Activated T-helper 2 cell treated with anti-CD3 and anti-CD28 coated beads, Interferon-gamma antibody, Interleukin-2, Interleukin-4, amounts not matched to agents 10 μg/mL and 5 μg/mL and 100 μg/mL, durations not matched to agents 14 hours and 24 hours and 36 hours (primary cell): ENCODE measurements at places on chromosomes 2 and 18.

DNA sequence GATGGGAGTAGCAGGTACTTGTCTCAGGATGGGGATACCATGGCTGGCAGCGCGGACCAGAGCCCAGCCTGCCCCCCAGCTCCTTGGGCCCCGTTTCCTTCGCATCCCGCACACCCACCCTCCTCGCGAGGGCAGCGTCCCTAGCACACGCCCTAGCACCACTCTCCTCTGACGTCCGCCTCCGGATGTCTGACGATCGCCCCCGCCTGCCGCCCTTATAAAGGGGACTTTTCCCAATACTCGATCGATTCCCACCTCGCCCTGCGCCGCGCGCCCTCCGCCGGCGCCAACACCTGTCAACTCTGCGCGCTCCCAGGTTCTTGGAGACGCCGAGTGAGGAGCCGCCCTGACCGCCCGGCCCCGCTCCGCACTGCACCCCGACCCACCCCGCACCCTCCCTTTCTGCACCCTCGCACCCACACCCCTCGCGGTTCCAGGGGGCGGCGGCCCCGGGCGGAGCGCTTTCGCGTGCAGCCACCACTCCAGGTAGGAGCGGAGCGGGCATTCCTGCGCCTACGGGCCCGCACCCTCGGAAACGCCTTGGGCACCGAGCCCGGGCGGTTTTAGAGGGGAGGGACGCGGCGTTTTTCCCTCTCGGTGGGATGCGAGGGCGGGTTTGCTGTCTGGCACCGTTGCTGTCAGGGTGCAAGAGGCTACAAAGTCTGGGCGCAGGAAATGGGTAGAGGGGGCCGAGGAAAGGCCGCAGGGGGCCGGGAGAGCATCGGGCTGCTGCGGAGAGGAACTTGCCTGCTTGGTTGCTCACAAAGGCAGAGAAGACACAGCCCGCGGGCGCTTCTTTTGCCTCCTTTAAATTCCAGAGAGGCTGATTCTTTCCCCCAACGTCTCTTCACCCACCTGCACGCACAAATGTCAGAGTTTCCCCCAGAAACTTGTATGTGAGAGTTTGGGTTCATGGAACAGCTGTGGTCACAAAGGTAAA is at the start of gene SLC5A7:
SLC5A7 (plus strand) TSS at position 247 of the 940 bp plus-strand sequence. CDS start 1,632 bp downstream, outside the sequence.
- no peaks in the 10 kb centered on the region for H3K4me1 ChIP-seq
- H3K27ac ChIP-seq = no peak within 1 kb of the TSS
- H3K36me3 ChIP-seq = no peaks in the 10 kb centered on the region
- H3K27me3 ChIP-seq = peaks cover 16% of the 10 kb centered on the region
- DNase-seq = no peak

- no peaks in the 10 kb centered on the region for H3K4me1 ChIP-seq
- no peak overlapping the region for H3K27ac ChIP-seq
- DNase-seq = no peak
- H3K27me3 ChIP-seq = no peaks in the 10 kb centered on the region
These were observed 540.6 kb downstream of the RIT2 start for GRCh38 chr18:42574871-42575270.

GRCh38 chr2:70861777-70862625 is 26.4 kb upstream of the CD207 start:
- H3K4me3 ChIP-seq = no peak overlapping the region
- peaks cover 53% of the 10 kb centered on the region for H3K27me3 ChIP-seq
- H3K4me1 ChIP-seq = peaks cover 4% of the 10 kb centered on the region
- DNase-seq = peak; percentile 52

DNA sequence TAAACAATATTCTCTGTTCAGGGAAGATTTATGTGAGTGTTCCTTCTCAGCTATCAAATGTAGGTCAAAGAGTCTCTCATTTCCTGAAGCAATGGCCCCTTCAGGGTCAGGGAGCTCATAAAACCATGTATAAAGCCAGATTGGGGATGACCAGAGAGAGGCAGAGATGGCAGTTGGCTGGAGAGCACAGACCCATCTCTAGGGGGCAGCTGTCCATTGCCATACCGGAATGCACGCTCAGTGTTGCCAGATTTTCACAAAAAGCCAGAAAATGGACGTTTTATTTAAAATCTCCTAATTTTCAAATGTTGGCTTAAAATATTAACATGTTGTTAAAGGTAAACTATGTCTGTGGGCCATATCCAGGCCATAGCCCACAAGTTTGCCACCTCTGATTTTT is 1920.7 kb upstream of the CELF4 start:
- no peak overlapping the region for H3K27ac ChIP-seq
- H3K4me3 ChIP-seq = no peak overlapping the region
- no peak for DNase-seq
- H3K27me3 ChIP-seq = no peaks in the 10 kb centered on the region

DNA sequence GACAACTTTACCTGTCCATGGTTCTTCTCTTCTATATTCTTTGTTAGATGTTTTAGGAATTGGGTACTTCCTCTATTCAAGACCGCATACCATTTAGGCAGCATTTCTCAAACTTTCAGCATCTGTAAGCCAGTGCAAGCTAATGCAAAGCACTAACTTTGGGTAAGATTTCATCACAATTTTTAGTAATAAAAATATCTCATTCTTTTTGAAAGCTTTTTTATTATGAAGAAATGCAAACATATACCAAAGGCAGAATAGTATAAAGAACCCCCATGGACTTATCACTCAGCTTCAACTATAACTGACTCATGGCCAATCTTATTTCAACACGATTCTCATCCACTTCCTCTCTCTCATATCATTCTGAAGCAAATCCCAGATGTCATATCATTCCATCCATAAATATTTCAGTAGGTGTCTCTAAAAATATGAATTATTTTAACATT is 32.9 kb downstream of the INO80C start:
- H3K27me3 ChIP-seq = no peaks in the 10 kb centered on the region
- no peak overlapping the region for H3K4me3 ChIP-seq
- DNase-seq = no peak
- H3K36me3 ChIP-seq = peaks cover 3% of the 10 kb centered on the region

- no peaks in the 10 kb centered on the region for H3K36me3 ChIP-seq
- no peaks in the 10 kb centered on the region for H3K4me1 ChIP-seq
- no peak overlapping the region for H3K4me3 ChIP-seq
- H3K27me3 ChIP-seq = no peaks in the 10 kb centered on the region
These were observed 228.7 kb downstream of the PIK3C3 start for GRCh38 chr18:42183746-42184145.

GRCh38 chr2:28833740-28834470 is 23.3 kb downstream of the SPDYA start:
- H3K27me3 ChIP-seq = peaks cover 1% of the 10 kb centered on the region
- H3K36me3 ChIP-seq = no peaks in the 10 kb centered on the region
- DNase-seq = no peak
- no peak overlapping the region for H3K4me3 ChIP-seq
- H3K27ac ChIP-seq = no peak overlapping the region

- no peaks in the 10 kb centered on the region for H3K36me3 ChIP-seq
- DNase-seq = no peak
- no peak overlapping the region for H3K27ac ChIP-seq
- H3K27me3 ChIP-seq = no peaks in the 10 kb centered on the region
- H3K4me1 ChIP-seq = no peaks in the 10 kb centered on the region
- no peak overlapping the region for H3K4me3 ChIP-seq
These were observed 93.8 kb upstream of the SLC8A1 start for GRCh38 chr2:40545645-40546044.

GRCh38 chr2:100820523-100821254 is 750 bp downstream of the NPAS2 start:
- DNase-seq = no peak
- H3K4me3 ChIP-seq = peak overlapping the region; percentile 74
- no peak overlapping the region for H3K27ac ChIP-seq
- H3K4me1 ChIP-seq = peaks cover 9% of the 10 kb centered on the region
- peaks cover 48% of the 10 kb centered on the region for H3K27me3 ChIP-seq

DNA sequence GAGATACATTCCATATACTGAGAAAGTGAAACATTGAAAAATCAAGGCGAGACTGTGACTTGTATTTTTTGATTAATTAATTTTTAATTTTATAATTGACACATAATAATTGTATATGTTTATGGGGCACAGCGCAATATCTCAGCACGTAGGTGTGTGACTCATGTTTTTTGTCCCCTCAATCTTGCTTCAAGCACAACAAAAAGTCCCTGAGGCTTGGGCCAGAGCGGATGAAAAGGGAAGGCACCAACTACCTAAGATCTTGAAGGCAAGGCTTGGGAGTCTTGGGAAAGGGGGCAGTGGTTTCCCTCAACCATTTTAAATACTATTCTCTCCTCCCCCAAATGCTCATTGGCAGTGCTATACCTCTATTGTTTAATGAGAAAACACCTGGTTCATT is 9.9 kb downstream of the SGPP2 start:
- no peak overlapping the region for H3K27ac ChIP-seq
- peaks cover 8% of the 10 kb centered on the region for H3K4me1 ChIP-seq
- peaks cover 9% of the 10 kb centered on the region for H3K36me3 ChIP-seq
- DNase-seq = no peak

DNA sequence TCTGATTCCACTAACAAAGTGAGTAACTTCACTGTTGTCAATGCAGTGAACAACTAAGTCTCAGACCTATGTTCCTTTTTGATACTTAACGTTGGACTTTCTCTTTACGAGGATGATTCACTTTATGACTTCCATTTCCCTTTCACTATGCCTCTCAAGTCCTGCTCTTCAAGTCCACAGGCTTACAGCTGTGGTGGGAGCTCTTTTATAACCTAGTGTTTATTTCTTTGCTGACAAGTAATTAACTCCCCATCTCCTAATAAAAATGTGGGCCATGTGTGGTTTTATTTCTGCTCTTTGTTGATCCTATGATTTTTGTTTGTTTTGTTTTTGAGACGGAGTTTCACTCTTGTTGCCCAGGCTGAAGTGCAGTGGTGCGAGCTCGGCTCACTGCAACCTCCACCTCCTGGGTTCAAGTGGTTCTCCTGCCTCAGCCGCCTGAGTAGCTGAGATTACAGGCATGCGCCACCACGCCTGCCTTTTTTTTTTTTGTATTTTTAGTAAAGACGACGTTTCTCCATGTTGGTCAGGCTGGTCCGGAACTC is 142.1 kb downstream of the USP34 start:
- peak overlapping the region; percentile 95 for H3K27ac ChIP-seq
- H3K36me3 ChIP-seq = peaks cover 49% of the 10 kb centered on the region
- H3K4me1 ChIP-seq = peaks cover 28% of the 10 kb centered on the region

- peaks cover 23% of the 10 kb centered on the region for H3K4me1 ChIP-seq
- H3K27me3 ChIP-seq = no peaks in the 10 kb centered on the region
- H3K4me3 ChIP-seq = no peak overlapping the region
- no peak overlapping the region for H3K27ac ChIP-seq
These were observed 38.4 kb downstream of the KIDINS220 start for GRCh38 chr2:8799004-8799403.

DNA sequence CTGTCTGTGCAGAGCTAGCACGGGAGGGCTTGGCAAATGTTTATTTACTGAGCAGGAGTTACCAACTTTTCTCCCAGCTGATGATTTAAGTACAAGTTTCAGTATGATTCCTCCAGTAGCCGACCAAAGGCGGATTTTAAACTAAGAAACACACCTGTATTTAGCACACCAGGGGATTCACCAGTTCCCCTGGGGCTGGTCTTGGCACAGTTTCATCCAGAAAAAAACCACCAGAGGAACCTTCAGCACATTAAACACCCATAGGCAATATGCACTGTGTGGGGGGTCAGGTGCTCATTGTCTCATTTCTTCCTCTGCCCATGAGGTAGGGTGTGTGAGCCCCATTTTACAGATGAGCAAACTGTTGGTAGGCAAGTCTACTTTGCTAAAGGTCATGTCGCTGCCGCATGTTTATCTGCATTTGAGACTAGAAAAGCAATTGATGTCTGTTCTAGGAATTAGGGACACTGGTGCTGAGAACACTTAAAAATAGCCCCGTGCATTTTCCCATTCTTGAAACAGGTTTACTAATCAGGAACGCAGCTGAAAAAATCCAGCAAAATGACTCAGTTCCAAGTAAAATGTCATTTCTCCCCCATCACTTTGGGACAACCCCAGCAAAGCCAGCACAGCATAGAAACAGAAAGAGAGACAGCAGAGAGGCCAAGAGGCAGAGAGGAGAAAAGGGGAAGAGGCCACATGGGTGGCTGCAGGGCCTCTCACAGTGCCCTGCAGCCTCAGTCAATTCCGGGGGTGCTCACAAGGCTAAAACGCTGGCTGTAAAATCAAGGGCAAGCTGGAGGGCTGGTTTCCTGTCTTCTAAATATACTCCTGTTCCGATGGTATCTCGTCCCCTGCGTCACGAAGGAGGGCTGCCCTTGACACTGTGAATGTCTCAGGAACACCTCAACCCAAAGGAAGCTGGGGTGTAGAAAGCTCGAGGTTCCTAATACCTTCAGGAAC is 166.8 kb upstream of the ID2 start:
- DNase-seq = peak; percentile 58
- H3K27ac ChIP-seq = peak overlapping the region; percentile 97
- no peaks in the 10 kb centered on the region for H3K27me3 ChIP-seq

DNA sequence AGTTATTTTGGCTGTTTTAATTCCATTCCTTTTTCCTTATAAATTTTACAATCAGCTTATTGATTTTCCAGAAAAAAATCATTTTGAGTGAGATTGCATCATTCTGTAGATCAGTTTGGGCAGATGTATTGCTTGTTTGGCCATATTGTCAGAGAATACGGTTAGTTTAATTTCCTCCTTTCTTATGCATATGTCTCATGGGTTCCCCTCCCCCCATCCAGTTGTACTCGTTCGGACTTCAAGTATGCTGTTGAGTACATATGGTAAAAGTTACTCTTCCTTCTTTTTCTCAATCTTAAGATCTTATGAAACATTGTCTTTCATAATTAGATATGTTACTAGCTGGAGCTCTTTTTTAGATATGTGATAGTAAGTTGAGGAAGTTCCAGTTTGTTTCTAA is 131.2 kb upstream of the TTC27 start:
- no peak overlapping the region for H3K4me3 ChIP-seq
- no peaks in the 10 kb centered on the region for H3K27me3 ChIP-seq
- no peak overlapping the region for H3K27ac ChIP-seq
- no peak for DNase-seq
- peaks cover 54% of the 10 kb centered on the region for H3K36me3 ChIP-seq

- no peak overlapping the region for H3K27ac ChIP-seq
- H3K36me3 ChIP-seq = peaks cover 68% of the 10 kb centered on the region
- DNase-seq = no peak
- no peaks in the 10 kb centered on the region for H3K4me1 ChIP-seq
These were observed 104.8 kb downstream of the SP100 start for GRCh38 chr2:230520875-230521155.

DNA sequence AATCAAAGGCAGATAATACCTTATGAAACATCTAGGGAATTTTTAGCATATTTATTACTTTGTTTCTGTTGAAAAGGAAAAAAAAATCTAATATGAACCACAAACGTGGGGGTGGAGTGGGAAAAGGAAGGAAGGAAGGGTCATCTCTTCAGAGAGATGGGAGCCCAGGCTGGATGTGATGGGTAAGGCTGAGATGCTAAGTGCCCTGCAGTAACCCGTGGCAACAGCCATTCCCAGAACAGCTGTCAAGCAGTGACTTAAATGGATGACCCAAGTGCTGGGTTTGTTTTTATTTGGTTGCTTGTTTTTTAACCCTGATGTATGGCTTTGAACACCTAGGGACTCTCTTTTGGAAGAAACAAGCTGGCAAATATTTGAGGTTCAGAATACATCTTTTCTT is 50.7 kb upstream of the KLF7 start:
- no peaks in the 10 kb centered on the region for H3K36me3 ChIP-seq
- no peak overlapping the region for H3K4me3 ChIP-seq
- DNase-seq = no peak
- peaks cover 6% of the 10 kb centered on the region for H3K4me1 ChIP-seq
- no peak overlapping the region for H3K27ac ChIP-seq

GRCh38 chr2:184921676-184922075 is 323.3 kb downstream of the ZNF804A start:
- DNase-seq = no peak
- H3K27me3 ChIP-seq = no peaks in the 10 kb centered on the region
- no peaks in the 10 kb centered on the region for H3K36me3 ChIP-seq
- H3K27ac ChIP-seq = no peak overlapping the region
- H3K4me1 ChIP-seq = no peaks in the 10 kb centered on the region
